ENCODE measurements at places on chromosomes 13 and 19. TPM values are rescaled to one million over a fixed set of nuclear protein-coding genes. Genes with fewer than 3 reads are reported as not detected.

The CLDND2 gene
- not detected for total RNA-seq

The C1QTNF9B gene
- not detected for total RNA-seq

The FBN3 gene
- total RNA-seq, result not detected

The ITPKC gene
- total RNA-seq, result 30.8 TPM

The KANK3 gene
- 1.00 TPM for total RNA-seq

The SKA3 gene
- 2.8 TPM for total RNA-seq

The MATK gene
- total RNA-seq, result not detected

The RASGRP4 gene
- total RNA-seq, result not detected

The KATNAL1 gene
- total RNA-seq, result 16.1 TPM

The LRFN3 gene
- total RNA-seq, result 15.5 TPM

The MUC16 gene
- total RNA-seq, result not detected

The NLRP4 gene
- total RNA-seq, result not detected

The LGALS4 gene
- total RNA-seq, result not detected
